Muscle of back (tissue), 13 donors: ENCODE measurements at places on chromosomes 1 and 21.

DNA sequence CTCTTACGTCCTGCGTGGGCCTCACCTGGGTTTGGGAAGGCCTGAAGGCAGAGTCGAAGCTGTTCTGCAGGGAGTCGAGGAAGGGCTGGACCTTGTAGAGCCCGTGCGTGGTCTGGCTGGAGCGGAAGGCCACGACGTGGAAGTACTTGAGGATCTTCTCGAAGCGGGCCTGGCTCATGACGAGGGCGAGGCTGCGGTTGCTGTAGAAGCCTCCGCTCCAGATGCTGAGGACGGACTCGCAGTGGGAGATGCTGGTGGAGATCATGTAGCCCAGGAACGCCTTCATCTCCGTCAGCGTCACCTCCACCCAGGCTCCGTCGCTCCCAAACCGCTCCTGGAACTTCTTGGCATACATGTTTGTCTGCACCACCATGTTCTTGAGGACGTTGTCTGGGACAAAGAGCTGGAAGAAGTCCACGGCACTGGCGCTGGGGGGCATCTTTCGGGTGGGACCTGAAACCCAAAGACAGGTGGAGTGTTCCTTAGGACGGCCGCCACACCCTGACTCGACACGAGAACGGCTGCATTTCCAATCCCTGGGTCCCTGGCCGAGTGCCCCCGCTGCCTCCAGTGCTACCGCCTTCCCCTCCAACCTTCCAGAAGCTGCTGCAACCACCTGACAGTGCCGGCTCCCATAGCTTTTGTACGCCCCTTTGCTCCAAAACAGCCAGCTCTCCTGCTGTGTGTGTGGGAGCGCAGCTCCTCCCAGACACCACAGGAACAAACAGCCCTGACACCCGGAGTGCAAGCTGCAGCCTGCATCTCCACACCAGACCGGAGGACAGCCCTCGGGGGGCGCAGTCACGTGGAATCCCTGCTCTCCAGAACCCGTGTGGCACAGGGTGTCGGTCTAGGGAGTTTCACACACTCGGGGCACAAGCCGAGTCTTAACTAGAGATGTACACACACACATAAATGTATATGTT, 69.0 kb downstream of the PGBD5 start:
- no peak for DNase-seq

DNA sequence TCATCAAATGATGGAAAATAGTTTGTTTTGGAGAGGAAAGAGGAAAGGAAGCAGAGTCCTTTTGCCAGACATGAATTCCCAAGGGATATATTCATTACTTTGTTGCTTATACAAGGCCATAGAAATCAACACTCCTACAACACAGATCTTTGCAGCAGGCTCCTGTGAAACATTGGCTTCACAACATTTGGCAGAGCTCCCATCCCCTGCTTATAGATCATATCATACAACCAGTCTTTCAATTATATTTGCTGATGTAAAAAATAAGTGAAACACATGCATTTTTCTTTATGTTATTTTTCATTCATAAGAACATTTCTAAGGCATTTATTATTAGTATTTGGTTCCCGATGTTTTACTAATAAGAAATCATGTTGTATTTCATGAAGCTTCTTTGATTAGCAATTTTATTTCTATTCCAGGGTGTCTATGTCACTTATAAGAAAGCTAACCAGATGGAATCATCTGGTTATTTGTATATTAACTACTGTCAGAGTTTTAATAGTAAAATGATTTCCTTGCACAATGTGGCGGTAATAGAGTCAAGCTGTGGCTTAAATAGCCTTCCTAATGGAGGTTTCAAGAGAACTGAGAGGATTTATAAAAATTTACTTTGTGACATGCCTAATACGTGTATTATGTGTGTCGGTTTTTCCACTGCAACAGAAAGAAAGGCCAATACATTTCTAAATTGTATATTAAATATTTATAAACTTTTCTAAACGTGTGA, 470.3 kb upstream of the NCAM2 start:
- peak; percentile 6 for DNase-seq

DNA sequence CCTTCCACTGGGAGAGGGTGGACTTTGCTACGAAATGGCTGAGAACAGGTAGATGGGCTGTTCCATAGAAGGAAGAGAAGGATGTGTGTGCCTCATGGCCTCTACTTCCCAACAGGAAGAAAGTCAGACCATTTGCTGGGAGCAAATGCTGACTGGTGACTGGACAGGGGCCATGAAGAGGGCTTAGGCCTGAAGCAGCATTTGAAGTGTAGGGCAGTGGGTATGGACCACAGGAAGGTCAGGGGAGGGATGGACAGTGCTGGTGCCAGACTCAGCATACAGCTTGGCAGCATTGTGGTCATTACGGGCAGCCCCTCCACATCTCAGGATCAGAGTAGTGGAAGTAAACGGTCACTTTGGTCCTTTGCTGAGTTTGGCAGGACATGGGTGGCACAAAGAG, 275.7 kb downstream of the MATN1 start:
- DNase-seq, result no peak

- DNase-seq, result no peak
Observed at GRCh38 chr1:1089731-1090423, 15.8 kb upstream of the RNF223 start.
